ENCODE measurements at places on chromosomes 7 and 10.

GRCh38 chr7:2306688-2307087 lies 7.6 kb downstream of the SNX8 start:
- no peak for DNase-seq

- DNase-seq = no peak
These were observed 74.0 kb downstream of the SLC16A9 start for GRCh38 chr10:59635502-59636290.

DNA sequence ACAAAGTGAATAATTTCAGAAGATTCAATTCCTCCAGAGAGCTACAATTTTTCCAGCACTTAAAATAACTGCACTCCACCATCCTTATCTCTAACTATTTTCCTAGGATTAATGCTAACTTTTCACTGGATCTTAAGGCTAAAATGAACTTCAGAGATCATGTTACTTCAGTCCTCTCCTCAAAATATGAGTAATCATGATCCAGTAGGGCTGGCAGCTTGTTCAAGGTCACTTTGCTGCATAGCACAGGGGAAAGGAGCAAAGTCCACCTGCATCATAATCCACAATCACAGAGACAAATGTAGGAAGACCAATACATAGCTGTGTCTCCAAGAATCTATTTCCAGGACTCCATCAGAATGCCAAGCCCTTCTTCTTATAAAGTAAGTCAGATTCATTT lies 150.3 kb downstream of the LRRTM3 start:
- no peak for DNase-seq

DNA sequence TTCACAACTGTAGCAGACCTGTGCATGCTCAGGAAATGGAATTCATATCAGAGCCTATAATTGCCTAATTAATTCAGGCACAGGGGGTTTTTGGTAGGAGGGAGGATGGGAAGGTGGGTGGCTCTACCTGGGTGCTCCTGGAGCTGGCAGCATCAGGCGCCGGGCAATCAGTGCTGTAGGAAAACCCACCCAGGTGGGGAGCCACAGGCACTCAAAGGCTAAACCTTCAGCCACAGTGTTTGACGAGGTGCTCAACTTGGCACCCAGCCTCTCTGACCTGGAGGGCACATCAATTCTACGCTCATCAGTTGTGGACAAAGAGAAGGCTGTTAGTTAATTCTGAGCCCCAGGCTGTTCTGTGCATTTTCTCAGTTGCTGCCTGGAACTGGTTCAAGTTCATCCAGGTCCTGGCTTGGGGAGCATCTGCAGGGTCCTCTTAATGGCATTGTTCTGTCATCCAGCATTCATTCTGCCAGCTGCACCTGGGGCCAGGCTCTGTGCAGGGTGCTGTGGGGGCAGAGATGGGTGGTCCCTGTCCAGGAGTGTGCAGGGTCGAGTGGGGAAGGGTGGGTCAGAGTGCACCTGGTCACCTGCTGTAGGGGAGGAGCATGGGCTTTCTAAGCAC lies 54.1 kb upstream of the NPTX2 start:
- DNase-seq = no peak
